ENCODE measurements at places on chromosomes 5 and 9.

DNA sequence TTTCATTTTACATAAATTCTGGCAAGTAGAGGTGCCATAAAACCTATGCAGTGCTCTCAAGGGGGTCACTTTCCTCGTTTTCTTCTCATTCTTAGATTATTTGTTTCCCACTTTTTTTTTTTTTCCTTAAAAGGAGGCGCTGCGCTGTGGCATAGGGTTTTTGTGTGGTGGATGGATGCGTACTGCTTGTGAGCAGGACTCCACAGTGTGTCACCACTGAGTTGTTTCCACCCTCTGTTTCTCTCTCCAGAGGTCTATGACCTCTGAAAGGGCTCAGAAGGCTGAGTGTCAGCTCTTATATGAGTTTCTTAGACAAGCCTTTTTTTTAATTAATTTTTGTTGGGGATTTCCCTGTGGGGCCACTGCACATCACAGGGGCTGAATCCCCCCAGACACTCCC lies 13.6 kb upstream of the CLTB start:
- DNase-seq: no peak

GRCh38 chr9:105969636-105970035 lies 275.3 kb downstream of the TMEM38B start:
- no peak for DNase-seq

- no peak for DNase-seq
These were observed 7.4 kb downstream of the CDK9 start for GRCh38 chr9:127793093-127793708.

GRCh38 chr9:132742821-132743311 lies 72.6 kb downstream of the GTF3C4 start:
- no peak for DNase-seq

DNA sequence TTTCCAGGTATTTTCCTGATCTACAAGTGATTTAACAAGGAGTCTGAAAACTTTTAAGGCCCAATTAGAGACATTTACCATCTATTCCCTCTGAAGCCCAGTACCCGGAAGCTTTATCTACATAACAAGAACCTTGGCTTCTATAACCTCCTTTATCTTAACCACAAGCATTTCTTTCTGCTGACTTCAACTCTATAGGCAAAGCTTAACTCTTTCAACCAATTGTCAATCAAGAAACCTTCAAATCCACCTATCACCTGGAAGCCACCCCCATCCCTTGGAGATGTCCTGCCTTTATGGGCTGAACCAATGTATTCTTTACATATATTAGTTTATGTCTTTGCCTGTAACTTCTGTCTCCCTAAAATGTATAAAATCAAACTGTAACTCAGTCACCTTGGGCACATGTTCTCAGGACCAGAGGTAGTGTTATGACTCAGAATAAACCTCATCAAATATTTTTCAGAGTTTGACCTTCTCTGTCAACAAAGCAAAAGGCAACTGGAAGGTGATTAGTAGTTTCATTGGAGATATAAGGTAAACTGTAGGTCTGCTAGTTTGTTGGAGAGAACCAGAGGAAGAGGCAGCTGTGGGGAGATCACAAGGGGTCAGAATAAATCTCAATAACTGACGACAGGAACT lies 13.0 kb upstream of the RIMOC1 start:
- DNase-seq: no peak

- DNase-seq: no peak
These were observed 92.6 kb downstream of the LIFR start for GRCh38 chr5:38463634-38464521.

GRCh38 chr9:77423841-77424240 lies 224.3 kb downstream of the GNA14 start:
- DNase-seq: no peak

DNA sequence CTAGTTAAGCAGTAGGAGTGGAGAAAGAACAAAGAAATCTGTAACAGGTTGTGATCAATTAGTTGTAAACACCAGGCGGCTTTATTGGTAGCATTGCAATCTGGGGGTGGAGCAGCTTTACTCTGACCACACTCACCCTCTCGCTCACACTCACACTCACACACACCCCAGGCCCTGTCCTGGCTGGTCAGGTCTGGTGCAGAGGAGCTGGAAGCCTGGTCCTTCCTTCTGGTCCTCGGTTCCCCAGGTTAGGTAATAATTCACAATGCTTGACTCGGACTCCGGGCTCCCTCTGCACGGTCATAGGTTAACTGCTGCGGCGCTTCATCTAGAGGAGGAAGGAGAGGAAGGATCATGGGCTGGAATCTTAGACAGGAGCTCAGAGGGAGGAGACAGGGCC lies 1.6 kb downstream of the CCL19 start:
- no peak for DNase-seq

Measured in stimulated activated CD8-positive, alpha-beta memory T cell treated with anti-CD3 and anti-CD28 coated beads, Interleukin-2, amount 100 ng/mL, for 1 hour (primary cell).